Colonic mucosa (tissue), 4 donors: ENCODE measurements at places on chromosomes 7 and 10.

- no peak for DNase-seq
- no peaks in the 10 kb centered on the region for H3K27me3 ChIP-seq
- H3K4me3 ChIP-seq, result no peak overlapping the region
- H3K27ac ChIP-seq, result no peak overlapping the region
- no peaks in the 10 kb centered on the region for H3K36me3 ChIP-seq
Measured at GRCh38 chr7:85734823-85735222, 548.0 kb upstream of the SEMA3D start.

- H3K4me3 ChIP-seq, result no peak overlapping the region
- H3K36me3 ChIP-seq, result no peaks in the 10 kb centered on the region
- no peak overlapping the region for H3K27ac ChIP-seq
- no peak for DNase-seq
- H3K27me3 ChIP-seq, result no peaks in the 10 kb centered on the region
Measured at GRCh38 chr7:3117081-3117480, 73.4 kb upstream of the CARD11 start.

DNA sequence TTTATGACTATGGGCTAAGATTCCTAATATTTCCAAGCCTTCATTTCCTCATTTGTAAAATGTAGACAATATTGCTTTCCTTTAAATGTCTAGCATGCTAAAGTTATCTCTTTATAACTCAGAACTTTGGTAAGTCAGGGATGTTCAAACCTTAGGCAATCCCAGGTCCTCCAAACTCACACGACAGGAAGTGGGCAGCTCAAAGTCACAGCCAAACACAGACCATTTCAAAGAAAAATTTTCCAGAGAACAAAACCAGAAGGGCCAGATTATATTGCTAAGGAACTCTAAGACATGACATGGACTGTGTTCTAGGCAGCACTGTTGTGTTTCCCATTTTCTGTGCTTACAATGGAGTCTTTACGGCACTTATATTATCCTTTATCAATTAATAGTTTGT, 87.8 kb upstream of the DYNC1I1 start:
- H3K27me3 ChIP-seq, result no peaks in the 10 kb centered on the region
- H3K4me1 ChIP-seq, result no peaks in the 10 kb centered on the region
- H3K36me3 ChIP-seq, result no peaks in the 10 kb centered on the region
- H3K27ac ChIP-seq, result no peak overlapping the region

GRCh38 chr7:139660317-139661042, 117.3 kb downstream of the HIPK2 start:
- peak overlapping the region; percentile 39 for H3K27ac ChIP-seq
- DNase-seq, result peak; percentile 54
- H3K27me3 ChIP-seq, result no peaks in the 10 kb centered on the region
- H3K4me1 ChIP-seq, result peaks cover 3% of the 10 kb centered on the region

DNA sequence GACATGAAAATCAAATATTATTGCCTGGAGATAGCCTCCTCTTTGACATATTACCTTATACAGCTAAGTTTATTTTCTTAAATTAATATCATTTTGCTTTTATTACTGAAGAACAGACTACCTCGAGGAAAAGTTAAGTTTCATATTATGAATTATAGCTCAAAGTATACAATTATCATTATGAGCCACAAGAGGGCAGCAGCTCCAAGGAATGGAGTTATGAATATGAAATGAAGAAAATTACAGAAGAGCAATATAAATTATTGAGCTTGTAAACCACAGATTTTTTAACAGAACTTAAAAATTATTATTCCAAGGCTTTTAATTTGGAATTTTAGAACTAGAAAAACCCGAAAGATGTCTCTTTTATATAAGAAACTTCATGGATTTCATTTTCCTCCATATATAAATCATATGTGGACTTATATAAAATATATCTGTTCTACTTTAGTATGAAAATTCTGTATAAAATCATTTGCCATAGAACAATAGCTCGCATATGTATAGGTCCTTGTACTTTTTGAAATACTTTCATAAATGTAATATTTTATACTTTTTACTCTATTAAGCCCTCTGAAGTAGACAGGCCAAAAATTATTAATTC, 40.1 kb downstream of the IQUB start:
- DNase-seq, result peak; percentile 31
- H3K4me1 ChIP-seq, result no peaks in the 10 kb centered on the region
- no peaks in the 10 kb centered on the region for H3K36me3 ChIP-seq
- H3K27ac ChIP-seq, result no peak overlapping the region
- no peak overlapping the region for H3K4me3 ChIP-seq

DNA sequence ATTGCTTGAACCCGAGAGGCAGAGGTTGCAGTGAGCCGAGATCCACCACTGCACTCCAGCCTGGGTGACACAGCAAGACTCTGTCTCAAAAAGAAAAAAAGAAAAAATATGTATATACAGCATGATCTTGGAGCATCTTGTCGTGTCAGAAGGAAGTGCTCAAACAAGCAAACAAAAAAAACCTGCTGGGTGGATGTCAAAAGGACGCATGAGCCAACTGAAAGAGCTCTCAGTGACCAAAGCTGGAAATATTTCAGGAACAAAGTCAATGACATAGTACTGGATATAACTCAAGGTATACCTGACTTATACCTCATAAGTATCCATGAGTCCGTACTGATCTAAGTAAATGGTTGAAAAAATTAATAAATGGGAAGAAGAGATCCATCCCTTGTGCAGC, 94.6 kb upstream of the ANLN start:
- no peak overlapping the region for H3K27ac ChIP-seq
- DNase-seq, result no peak
- H3K4me1 ChIP-seq, result no peaks in the 10 kb centered on the region
- H3K36me3 ChIP-seq, result no peaks in the 10 kb centered on the region
- H3K4me3 ChIP-seq, result no peak overlapping the region
- no peaks in the 10 kb centered on the region for H3K27me3 ChIP-seq

- H3K27ac ChIP-seq, result no peak overlapping the region
- H3K36me3 ChIP-seq, result no peaks in the 10 kb centered on the region
- peaks cover 10% of the 10 kb centered on the region for H3K4me1 ChIP-seq
- peak overlapping the region; percentile 55 for H3K4me3 ChIP-seq
- H3K27me3 ChIP-seq, result peaks cover 38% of the 10 kb centered on the region
Measured at GRCh38 chr10:101569622-101570427, 18.2 kb downstream of the POLL start.

- peaks cover 8% of the 10 kb centered on the region for H3K4me1 ChIP-seq
- peaks cover 97% of the 10 kb centered on the region for H3K27me3 ChIP-seq
- no peak for DNase-seq
- no peak overlapping the region for H3K27ac ChIP-seq
Measured at GRCh38 chr7:155464948-155465739, 7.2 kb downstream of the EN2 start.

DNA sequence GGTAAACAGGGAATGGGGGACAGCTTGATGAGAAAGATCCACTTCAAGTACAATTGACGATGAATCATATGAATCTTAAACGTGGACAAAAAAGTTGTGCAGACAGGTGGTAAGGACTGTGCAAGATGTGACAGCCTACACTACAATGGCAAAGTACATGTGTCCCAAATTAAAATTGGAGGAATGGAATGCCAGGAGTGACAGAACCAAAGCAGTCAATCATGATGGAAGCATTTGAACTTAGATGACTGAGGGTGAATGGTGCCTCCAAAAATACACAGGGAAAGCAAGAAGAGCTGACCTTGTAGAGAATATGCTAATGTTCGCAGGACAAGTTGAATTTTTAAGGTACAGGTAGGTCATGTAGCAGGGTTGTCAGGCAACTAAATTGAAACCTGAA, 150.3 kb upstream of the WNT16 start:
- H3K4me1 ChIP-seq, result no peaks in the 10 kb centered on the region
- H3K4me3 ChIP-seq, result no peak overlapping the region
- no peak overlapping the region for H3K27ac ChIP-seq
- H3K36me3 ChIP-seq, result no peaks in the 10 kb centered on the region
- H3K27me3 ChIP-seq, result no peaks in the 10 kb centered on the region

- no peak for DNase-seq
- H3K4me3 ChIP-seq, result no peak overlapping the region
- no peaks in the 10 kb centered on the region for H3K27me3 ChIP-seq
- no peaks in the 10 kb centered on the region for H3K4me1 ChIP-seq
- H3K36me3 ChIP-seq, result no peaks in the 10 kb centered on the region
Measured at GRCh38 chr10:70621503-70622078, 19.1 kb upstream of the PRF1 start.

GRCh38 chr10:31622978-31623377, 304.0 kb downstream of the ZEB1 start:
- H3K4me3 ChIP-seq, result no peak overlapping the region
- H3K36me3 ChIP-seq, result no peaks in the 10 kb centered on the region
- H3K4me1 ChIP-seq, result no peaks in the 10 kb centered on the region
- DNase-seq, result no peak
- H3K27me3 ChIP-seq, result no peaks in the 10 kb centered on the region
- no peak overlapping the region for H3K27ac ChIP-seq

DNA sequence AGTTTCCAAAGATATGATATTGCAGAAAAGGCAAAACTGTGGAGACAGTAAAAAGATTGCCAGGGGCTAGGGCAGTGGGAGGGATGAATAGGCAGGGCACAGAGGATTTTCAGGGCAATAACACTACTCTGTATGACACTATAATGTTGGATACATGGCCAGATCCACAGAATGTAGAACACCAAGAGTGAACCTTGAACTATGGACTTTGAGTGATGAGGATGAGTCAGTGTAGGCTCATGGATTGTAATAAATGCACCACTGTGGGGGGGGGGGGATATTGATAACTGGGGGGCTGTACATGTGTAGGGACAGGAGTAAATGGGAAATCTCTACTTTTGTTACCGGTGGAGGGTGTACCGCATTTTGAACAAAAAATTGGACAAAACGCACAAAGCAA, 77.4 kb downstream of the ALOX5 start:
- no peak overlapping the region for H3K27ac ChIP-seq
- no peaks in the 10 kb centered on the region for H3K36me3 ChIP-seq
- H3K4me1 ChIP-seq, result no peaks in the 10 kb centered on the region
- DNase-seq, result no peak
- H3K27me3 ChIP-seq, result no peaks in the 10 kb centered on the region
- H3K4me3 ChIP-seq, result no peak overlapping the region

- H3K27me3 ChIP-seq, result no peaks in the 10 kb centered on the region
- DNase-seq, result no peak
- H3K36me3 ChIP-seq, result no peaks in the 10 kb centered on the region
Measured at GRCh38 chr10:60139798-60140566, 233.6 kb upstream of the CCDC6 start.

GRCh38 chr7:105452085-105452484, 63.4 kb upstream of the SRPK2 start:
- no peaks in the 10 kb centered on the region for H3K36me3 ChIP-seq
- no peak overlapping the region for H3K4me3 ChIP-seq
- H3K4me1 ChIP-seq, result no peaks in the 10 kb centered on the region
- no peaks in the 10 kb centered on the region for H3K27me3 ChIP-seq
- no peak for DNase-seq
- H3K27ac ChIP-seq, result no peak overlapping the region

GRCh38 chr10:58970160-58970915, 206.1 kb upstream of the PHYHIPL start:
- no peak for DNase-seq
- H3K27ac ChIP-seq, result no peak overlapping the region
- no peaks in the 10 kb centered on the region for H3K36me3 ChIP-seq
- no peak overlapping the region for H3K4me3 ChIP-seq

DNA sequence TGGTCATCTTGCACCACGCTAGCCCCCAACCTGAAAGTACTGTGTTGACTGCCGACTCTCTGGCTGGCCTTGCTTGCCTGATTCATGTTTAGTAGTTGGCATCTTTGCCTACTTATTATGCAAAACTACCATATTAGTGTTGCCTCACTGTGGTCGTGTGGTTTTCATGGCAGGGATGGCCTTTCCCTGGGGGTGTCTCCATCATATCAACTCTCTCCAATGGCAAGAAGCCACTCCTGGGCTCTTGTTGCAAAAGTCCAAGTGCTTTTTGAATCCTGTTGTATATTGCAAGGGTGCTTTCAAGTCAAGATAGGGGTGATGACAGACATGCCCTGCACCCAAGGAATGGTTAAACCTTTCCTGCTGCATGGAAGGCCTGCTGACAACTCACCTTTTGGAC, 39.4 kb downstream of the ABLIM1 start:
- no peak overlapping the region for H3K27ac ChIP-seq
- peaks cover 22% of the 10 kb centered on the region for H3K4me1 ChIP-seq
- H3K36me3 ChIP-seq, result no peaks in the 10 kb centered on the region
- H3K4me3 ChIP-seq, result no peak overlapping the region

DNA sequence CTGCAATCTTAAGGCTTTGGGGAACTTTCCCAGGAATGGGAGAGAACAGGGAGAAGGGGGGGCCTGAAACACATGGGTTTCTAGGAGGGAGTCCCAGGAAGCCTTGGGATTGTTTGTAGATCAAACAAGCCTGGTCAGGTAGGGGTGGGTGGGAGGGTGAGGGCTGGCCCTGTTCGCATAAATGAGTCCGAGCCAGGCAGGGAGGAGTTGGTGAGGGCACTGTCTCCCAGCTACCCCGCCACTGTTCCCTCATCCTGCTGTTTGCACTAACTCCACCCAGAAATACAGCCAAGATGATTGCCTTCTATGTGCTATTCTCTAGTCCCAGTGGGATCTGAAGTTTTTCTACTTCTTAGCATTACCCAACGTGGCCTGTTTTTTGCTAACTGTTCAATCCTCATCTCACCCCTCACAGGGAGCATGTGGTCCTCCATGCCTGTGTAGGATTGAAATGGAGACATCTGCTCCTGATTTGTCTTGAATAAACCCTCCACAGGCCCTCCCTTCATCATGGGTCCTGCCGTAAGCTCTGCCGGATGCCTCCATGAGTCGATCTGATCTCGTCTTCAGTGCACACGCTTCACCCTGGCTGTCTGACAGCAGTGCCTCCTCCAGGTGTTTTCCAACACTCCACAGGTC, 257.0 kb downstream of the COBL start:
- no peaks in the 10 kb centered on the region for H3K4me1 ChIP-seq
- peak; percentile 28 for DNase-seq
- H3K36me3 ChIP-seq, result no peaks in the 10 kb centered on the region
- H3K27me3 ChIP-seq, result no peaks in the 10 kb centered on the region

DNA sequence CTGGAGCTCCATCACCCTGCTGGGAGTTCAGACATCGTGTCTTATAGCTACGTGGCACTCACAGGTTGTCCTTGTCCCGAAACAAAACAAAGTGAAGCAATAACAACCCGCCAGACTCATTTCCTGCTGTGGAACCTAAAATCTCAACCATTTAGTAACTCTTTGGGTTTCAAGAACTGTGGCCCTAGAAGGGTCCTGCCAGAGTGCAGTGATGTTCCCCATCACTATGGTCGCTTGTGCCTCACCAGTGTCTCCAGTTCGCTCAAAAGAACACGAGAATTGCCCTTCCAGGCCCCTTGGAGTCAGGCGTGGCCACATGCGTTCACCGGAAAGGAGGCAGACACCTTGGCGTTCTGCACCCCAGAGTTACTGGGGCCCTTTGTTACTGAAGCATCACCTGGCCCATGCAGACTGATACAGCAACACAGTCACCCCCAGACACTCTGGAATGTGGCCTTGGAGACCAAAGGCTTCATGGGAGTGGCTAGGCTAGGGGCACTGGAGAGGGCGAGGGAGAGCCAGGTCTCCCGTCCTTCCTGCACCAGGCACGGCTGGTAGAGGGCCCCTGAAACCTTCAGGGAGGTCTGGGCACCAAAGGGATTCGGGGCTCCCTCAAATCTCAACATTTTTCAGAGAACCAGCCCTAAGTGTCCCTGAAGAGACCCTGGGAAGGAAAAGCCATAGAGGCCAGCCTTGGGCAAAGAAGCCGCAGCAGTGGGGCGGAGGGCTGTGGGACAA, 908 bp downstream of the CRYGN start:
- no peak overlapping the region for H3K4me3 ChIP-seq
- H3K27me3 ChIP-seq, result peaks cover 8% of the 10 kb centered on the region
- no peaks in the 10 kb centered on the region for H3K36me3 ChIP-seq
- H3K27ac ChIP-seq, result no peak overlapping the region
